ENCODE measurements at places on chromosomes 2 and 18.

DNA sequence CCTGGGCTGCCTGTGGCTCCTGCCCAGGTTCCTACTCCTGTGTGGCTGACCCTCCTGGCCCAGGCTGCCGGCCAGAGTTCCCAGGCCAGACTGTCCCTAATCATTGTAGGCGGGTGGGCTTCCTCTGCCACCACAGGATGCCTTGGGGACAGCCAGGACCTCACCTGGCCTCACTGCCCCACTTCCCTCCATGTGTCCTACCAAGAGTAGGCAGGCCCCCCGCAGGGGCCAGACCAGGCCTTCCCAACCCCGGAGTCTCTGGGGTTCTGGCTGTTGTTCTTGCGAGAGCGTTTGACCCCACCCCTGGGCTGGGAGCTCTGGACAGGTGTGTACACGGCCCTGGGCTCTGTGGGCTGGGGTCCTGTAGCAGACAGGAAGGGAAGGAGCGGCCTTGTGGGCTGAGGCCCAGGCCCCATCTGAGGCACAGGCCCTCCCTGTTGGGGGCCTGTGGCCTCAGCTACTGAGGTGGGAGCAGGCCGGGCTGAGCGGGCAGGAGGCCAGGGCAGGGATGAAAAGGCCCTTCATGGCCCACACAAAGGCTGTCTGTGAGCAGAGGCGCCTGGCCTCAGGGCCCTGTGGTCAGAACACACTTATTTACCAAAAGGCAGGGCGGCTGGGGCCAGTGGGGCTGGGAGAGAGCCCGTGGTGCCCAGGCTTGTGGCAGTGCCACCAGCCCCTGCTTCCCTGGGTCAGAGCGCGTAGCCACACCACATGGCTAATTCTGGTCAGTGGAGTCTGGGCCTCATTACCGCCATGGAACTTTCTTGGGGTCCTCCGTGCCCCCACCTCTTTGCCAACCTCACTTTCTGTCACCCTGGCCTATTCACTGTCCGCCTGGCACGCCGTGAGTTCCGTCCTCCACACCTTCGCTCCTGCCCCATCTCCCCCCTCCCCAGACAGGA, 2.0 kb downstream of the SNORC start:
- DNase-seq: no peak

DNA sequence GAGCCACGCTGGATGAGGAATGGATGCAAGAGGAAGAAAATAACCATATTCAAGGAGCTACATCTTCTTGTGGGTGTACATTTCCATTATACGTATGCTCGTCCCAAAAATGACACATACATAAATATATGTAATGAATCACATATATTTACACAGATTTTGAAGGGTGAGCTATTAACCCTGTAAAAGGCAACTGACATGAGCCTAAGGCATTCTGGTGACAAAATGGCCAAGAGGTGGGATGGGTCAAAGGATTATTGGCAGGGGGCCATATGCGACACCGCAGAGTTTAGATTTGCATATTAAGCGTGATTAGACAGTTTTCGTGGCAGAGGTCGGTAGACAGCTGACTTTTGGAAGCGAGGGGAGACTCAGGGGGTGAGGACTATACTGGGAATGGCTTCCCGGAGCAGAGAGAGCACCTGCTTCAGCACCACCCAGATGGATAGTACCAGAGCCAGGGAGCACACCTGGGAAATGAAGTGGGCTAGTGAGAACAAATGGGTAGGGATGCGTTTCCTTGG, 431 bp upstream of the CNRIP1 start:
- DNase-seq: peak; percentile 69

DNA sequence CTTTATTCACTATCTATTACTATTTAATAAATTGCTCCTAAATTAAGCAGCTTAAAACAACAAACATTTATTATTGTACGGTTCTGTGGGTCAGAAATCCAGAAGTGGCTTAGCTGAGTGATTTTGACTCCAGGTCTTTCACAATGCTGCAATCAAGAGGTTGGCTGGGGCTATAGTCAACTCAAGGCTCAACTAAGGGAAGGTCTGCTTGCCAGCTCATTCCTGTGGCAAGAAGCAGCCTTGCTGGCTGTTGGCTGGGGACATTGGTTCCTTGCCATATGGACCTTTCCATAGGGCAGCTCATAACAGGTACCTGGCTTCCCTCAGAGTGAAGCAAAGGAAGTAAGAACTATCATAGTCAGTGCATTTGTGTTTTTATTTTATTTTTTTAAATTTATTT, 5.0 kb upstream of the MRPL19 start:
- DNase-seq: no peak

DNA sequence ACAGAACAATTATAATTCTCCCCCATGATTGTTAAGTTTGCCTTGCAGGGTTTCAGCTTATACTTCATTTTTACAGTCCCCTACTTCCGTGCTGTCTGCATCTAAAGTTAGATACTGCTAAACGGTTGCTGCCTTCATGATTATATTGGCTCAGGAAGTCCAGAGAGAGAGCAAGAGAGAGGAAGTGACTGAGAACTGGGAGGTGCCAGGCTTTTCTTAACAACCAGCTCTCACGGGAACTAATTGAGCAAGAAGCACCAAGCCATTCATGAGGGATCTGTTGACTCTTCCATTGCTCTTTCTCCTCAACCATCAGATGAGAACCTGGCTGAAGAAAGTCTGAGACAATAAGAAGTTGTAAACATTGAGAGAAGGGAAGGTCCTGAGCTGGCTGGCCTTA, 125.5 kb upstream of the SIX2 start:
- DNase-seq: peak; percentile 74

- DNase-seq: no peak
These were observed 69.9 kb upstream of the MCFD2 start for GRCh38 chr2:46985512-46985911.

DNA sequence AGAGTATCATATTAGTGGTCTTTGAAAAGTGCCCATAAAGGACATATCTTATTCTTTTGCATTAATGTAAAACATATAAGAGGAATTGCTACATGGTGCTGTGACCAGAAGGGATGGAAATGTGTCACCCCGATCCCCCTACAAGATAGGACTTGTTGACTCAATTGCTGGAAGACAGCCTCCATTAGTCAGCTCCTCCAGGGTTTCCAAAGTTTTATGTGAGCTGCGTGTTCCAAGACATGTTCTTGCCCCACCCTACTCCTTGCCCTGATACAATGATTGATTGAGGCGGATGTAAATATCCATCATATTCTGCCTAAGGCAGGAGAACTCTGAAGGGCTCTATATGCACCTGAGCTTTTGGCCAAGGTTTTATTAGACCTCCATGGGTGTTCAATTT, 541.0 kb upstream of the ZEB2 start:
- DNase-seq: no peak

DNA sequence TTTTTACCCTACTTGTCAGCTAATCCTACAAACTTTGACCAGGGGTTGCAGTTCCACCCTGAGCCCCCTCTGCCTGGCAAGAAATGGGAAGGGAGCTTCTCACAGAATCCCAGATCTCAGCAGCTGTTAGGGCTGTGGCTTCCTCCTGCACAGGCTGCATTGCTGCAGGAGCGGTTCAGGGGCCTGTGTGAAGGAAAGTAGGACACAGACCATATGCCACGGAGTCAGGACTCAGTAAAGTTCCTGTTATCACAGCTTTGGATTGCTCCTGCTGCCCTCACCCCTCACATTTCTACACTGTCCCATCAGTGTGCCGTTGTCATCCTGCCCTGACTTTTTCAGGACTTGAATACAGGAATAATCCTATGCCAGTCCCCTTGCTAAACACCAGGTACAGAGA, 62.8 kb upstream of the SP3 start:
- DNase-seq: no peak

DNA sequence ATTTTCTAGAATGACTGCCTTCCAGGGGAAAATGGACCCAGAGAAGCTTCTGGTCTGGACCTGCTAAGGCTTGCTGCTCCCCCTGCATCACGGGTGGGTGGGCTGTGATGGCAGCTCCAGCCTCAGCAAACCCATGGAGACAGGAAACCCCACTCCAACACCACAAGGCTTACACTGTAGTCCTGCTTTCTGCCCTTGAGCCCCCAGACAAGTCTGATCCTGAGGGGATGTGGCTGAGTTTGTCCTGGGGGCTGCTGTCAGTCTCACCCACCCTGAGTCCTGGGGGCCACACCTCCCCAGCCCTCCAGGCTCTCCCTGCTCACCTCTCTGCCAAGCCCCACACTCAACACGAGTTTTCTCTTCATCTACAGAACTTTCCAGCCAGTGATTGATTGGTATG, 279.4 kb downstream of the EIPR1 start:
- DNase-seq: no peak

DNA sequence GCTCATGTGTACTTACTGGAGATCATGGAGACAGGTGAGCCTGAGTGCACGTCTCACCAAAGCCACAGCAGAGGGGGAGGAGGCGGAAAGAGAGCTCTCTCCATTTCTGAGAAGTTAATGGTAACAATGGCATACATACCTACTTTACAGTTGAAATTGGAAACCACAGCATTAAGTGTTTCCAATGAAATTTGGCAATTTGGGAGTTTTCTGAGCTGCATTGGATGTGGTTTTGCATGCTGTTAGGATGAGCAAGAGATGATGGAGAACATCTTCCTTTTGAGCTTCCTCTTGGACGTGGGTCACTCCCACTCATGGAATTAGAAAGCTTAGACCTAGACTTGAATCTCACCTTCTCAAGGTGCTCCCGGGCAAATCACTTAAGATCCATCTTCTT, 25.5 kb upstream of the IL37 start:
- DNase-seq: no peak

DNA sequence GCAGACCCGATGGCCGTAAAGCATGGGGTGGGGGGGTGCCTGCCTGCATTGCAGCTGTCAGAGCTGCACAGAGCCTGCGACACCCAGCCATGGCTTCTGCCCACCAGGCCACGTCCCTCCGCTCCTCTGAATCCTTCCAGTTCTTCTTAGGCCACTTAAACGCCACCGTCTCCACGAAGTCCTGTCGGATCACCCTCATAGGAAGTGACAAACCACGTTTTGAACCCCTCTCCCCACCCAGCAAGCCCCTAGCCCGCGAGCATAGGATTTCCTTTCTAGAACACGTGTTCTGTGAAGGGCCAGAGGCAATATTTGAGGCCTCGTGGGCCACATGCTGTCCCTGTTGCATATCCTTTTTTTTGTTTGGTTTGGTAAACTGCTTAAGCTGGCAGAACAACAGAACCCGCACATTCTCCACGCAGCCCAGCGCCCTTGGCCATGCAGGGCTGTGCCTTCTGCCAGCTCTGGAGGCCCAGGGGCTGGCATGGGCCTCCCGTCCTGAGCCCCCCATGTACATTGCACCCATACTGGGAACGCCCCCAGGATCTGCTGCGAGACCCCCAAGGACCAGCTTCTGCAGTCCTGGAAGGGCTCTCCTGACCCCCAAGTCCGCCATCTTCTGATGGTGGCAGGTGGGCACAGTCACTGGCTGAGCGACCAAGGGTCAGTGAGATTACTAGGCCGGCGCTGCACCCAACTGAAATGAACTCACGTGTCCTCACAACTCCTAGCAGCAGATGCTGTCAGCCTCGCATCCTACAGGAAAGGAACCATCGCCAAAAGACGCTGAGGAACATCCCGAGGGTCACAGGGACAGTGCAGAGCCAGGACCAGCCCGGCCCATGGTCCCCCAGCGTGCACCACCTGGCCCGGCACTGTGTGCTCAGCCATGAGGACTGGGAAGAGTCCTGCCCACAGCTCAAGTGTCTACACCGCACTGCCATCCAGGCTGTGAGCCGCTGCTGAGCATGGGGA, 35.1 kb downstream of the ADI1 start:
- no peak for DNase-seq

GRCh38 chr2:3727397-3728045, 24.1 kb downstream of the DCDC2C start:
- no peak for DNase-seq

DNA sequence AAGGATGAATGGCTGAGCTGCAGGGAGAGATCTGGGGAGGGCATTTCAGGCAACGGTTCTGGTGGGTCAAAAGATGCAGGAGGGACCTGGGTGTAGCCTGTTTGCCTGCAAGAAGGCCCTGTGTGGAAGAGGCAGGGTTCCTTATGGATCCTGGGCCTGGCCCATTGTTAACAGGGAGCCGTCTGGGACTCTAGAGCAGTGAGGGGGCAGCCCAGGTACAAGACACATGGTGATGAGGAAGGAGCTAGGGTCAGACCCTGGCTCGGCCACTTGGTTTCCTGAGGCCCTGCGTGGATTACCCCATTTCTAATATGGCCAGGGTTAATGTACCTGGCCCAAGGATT, 124.9 kb downstream of the GLI2 start:
- no peak for DNase-seq

- DNase-seq: no peak
These were observed 30.4 kb downstream of the SRSF7 start for GRCh38 chr2:38720613-38721241.

DNA sequence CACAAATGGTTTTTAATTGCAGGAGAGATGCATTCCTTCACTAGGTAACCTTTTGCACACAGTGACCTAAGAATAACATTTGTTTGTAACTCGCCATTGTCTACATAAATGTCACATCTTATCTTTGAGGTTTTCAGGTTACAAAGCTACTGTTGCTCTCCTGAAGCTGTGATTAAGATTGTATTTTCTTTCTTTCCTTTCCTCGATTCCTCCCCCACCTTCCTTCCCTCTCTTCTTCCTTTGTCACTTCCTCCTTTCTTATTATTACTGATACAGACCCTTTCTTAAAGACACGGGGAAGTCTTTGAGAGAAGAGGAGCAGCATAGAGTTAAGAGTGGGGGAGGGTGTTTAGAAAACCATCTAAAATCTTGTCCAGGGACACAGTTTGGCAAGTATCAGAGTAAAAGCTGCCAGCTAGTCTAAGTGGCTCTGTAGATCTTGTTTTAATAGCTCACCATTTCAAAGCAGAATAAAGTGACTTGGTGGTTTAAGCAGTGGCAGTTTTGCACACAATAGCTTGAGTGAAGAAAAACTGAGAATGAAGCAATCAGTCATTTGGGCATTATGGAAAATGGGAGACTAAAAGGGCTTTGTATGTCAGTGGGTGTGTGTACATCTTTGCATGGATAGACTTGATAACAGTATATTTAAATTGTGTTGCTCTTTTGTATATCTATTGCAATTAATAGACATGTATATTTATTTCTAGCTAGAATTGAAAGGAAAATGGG, 10.9 kb downstream of the CERS6 start:
- no peak for DNase-seq

DNA sequence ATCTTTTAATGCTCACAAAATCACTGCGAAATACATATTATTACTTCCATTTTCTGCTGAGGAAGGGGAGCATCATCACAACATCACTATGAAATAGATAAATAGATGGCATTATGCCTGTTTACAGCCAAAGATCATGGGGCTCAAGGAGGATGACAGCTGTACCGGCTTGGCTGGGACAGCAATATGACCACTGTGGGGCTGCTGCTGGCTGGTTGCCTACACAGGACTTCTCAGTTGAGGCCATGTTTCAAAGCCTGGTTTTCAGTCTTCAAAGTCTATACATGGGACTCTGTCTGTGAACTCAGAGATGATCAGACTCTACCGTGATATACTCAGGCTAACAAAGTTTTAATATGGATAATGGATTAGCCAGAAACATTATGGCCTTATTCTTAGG, 58.7 kb downstream of the SPATS2L start:
- no peak for DNase-seq

DNA sequence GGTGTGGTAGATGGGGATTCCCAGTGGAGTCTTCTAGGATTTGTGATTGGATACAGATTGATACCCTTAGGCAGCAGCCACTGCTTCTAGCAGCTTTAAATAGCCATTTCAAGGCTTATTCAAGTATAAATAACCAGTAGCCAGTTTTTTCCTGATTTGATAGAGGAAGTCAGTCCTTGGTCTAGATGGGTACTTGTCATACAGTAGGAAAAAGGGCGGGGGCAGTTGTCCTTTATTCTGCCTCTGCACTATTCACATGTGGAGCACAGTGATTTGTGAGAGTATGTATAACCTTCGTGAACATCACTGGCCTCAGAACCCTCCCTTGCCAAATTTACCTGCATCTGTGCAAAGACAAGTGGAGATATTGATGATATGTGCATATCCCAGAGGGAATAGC, 6.8 kb downstream of the PPP1CB start:
- no peak for DNase-seq

GRCh38 chr2:7207631-7208030, 290.4 kb downstream of the RNF144A start:
- DNase-seq: no peak
